ENCODE measurements at places on chromosomes 3 and 15.
A peak's percentile ranks its signal among the peaks of the same experiment; 100 is the strongest.

DNA sequence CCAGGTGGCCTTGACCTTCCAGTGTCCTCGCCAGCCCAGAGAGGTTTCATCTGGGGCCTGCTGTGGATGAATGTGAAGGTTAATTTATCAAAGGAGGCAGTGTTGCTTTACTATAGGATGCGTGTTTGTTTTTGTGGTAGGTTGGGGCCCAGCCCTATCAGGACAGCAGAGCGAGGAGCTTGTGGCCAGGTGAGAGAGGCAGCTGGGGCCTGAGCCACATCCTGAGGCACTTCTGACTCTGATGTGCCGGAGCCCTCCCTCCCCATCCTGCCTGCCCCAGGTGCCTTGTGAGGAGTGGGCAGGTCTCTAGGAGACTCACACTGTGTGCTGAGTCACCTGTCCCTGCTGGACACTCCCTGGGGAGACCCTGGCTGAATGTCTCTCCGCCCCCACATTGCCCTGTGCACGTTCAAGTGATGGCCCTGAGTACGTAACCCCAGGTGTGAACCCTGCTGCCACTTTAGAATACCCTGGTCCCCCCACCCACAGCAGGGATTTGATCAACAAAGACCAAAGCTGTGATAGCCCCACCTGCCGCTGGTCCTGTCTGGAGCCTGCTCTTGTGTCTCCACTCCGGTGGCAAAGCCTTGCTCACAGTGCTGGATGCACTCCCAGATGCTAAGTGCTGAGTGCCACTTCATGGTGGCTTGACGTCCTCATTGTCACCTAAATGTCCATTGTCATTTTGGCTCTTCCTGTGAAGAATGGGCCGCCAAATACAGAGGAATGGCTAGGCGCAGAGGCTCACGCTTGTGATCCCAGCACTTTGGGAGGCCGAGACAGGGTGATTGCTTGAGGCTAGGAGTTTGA is 16.0 kb downstream of the FBLN2 start:
- no peak for DNase-seq

- DNase-seq = peak; percentile 48
Observed at GRCh38 chr3:122183893-122184590, 574 bp downstream of the CASR start.

GRCh38 chr3:153928851-153929250 is 192.3 kb upstream of the ARHGEF26 start:
- no peak for DNase-seq

DNA sequence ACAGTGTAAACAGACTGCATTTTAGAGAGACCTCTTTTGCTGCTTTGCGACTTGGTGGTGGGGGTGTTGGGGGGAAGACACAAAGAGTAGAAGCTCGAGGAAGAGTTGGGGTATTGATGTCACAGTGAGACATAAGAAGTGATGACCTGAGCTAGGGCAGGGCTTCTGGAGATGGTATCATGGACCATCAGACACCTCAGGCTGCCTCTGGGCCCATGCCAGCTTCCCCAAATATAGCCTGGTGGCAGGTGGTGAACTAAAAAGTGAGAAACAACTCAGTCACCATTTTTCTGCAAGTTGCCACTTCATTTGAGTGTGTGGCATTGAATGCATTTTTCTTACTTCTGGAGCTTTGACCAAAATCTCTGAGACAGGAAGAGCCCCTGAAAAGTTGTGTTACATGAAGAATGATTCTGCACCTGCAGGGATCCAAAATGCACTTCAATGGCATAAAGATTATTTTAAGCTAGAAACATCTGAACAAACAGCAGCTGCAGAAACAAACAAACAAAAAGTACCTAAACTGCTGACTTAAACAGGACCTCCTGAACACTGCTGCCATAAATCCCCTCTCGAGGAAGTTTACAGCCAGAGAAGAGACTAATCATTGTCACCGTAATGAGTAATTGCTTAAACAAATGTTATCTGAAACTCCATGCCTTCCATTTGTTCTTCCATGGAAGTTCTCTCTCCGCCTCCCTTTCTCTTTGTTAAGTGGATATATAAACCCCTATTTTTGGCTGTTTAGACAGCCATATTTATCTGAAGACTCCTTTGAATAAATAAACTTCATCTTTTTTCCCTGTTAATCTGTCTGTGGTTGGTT is 15.2 kb upstream of the XIRP1 start:
- DNase-seq = no peak

DNA sequence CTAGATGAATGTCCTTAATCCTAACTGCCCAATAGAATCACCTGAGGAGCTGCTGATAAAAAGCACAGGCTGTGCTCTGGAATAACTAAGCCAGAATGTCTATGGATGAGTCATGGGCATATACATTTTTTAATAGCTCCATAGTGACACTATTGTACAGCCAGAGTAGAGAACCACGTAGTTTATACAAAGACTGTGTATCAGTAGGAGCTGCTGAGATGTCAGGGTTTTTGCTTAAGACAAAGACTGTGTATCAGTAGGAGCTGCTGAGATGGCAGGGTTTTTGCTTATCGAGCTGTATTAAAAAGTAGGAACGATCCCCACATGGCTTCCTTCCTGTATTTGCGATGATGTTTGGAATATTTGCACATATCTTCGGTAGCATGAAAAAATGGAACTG is 137.4 kb downstream of the SV2B start:
- no peak for DNase-seq

DNA sequence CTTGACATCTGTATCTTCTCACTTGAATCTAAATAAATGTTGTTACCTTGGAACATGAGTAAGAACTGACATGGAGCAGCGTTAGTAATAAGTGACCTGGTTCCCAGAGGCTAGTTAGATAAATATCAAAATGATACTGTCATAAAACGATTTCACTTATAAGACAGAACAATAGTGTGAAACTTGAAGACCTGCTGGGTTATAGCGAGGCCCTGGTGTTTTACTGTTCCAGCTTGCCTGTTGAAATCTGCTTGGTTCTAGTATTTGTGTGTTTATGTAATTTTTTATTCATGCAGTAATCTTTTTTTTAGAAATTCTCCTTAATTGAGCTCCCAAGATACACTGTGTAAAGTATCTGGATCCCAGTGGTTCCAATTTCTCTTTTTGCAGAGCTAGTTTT is 129.4 kb downstream of the CACNA2D3 start:
- DNase-seq = no peak

DNA sequence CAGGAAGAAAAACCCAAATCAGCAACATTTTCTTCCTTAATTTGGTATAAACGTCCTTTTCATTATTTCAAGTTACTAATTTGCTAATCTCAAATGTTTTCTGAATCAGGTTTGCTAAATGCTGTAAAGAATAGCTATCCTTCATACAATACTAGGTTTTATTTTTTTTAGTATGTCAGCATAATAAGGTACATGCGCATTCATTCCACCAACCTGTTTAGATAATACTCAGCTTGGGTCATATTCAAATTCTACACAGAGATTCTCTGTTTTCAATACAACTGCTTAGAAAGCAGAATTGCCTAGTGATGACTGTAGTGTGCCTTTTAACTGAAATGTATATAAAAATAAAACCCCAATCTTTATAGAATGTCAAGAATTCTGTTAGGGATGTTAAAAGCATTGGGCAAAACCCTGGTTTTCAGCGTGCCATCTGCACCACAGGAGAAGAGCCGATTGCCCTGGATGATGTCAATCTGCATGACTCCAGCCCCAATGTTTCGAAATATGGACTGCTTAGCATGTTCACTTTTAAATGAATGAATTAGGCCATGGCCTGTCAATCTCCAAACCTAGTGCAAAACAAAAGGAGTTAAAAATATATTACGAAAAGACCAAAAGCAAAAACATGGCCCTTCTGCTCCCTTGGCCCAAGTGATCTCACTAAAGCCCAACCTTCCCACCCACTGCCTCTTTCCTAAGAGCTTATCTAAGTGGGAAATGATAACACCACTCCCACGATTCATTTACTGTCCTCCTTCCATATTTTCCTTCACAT is 107.4 kb downstream of the GLDN start:
- DNase-seq = no peak

DNA sequence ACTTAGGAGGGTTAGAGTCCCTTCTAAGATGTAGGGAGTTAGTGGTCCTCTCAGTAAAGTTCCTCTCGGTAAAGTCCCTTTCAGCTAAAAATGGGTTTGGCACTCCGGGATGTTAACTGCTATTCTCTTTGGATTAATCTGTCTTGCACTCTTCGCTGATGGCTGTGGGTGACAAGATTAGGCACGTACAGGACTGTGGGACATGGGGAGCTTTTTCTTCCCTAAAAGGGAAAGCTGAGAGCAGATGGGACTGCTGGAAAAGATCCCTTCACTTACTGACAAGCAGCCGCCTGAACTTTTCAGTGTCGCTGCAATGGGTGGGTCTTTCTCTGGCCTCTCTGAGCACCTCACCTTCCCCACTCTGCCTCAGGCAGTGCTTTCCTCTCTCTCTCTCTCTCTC is 16.4 kb upstream of the HHATL start:
- no peak for DNase-seq

- DNase-seq = no peak
Observed at GRCh38 chr3:112399064-112399463, 66.1 kb downstream of the CD200 start.
